CD8-positive, alpha-beta memory T cell (primary cell): ENCODE measurements at places on chromosomes 2 and 18.

- DNase-seq: peak; percentile 26
Measured at GRCh38 chr2:74690571-74690970, 36.5 kb downstream of the SEMA4F start.

- no peak for DNase-seq
Measured at GRCh38 chr18:74818516-74819175, 221.0 kb downstream of the ZNF407 start.

DNA sequence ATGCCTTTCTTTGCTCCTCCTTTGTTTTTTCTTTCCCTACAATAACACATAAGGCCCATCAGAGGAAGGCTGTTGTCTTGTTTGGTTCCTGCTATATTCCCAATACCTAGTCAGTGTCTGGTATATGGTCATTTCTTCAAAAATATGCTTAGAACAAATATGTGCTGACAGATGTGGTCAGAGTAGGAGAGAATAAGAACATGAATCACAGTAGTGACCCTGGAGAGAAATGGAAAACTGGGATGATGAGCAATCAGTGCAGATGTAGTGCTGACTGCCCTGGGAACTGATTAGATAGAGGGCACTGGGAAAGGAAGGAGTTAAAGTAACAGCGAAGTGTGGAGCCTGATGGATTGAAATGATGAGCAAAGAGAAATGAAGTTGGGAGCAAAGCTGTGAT is 189.4 kb upstream of the LHCGR start:
- DNase-seq: no peak

- DNase-seq: no peak
Measured at GRCh38 chr2:119352357-119352756, 14.3 kb downstream of the C2orf76 start.

DNA sequence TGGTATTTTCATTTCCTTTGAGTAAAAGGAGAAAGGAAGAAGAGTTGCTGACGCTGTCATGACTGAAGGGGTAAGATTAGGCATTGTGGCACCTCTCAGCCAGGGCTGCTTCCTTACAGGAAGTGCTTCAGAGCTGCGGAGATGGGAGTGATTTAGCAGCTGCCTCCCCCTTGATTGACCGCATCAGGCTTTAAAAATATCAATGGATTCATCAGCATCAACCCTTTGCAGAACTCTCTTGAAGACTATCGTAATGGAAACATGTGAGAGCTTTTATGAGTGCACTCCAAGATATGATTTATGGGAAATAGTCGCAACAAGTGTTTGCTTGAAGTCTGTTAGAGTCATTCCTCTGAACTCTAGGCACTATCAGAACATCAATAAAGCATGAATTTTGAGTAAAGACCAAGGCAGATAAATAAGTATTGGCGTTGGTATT is 141.1 kb downstream of the CSRNP3 start:
- no peak for DNase-seq

DNA sequence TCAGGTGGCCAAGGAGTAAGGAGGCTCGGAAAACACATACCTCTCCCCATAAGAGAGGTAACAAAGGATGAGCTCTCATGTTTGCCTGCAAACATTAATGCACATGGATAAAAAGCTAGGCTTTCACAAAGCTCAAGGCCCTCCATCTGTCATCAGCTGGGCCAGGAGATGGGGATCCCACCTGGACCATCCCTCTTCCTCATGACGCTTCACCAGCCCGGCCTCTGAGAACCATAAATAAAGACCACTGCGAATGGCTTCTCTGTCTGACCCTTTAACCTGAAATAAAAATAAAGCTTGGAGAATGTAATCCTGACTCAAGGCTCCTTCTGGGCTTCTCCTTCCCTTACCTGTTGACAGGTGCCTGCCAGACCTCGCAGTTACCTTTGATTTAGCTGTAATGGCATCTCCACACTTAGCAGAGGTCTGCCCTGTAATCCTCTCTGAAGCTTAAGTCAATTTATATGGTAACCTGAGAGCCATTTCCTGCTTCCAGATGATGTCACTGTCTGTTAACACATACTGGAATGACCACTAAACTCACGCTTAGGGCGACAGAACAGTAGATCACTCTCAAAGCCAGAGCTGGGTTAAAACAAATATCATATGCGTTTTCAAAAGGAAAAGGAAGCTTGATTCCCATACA is 29.3 kb upstream of the FOXI3 start:
- no peak for DNase-seq
